ENCODE measurements at places on chromosomes 5 and 9. TPM values are rescaled to one million over a fixed set of nuclear protein-coding genes. Genes with fewer than 3 reads are reported as not detected.

GRCh38 chr5:79857714-79858409, 133.2 kb downstream of the MTX3 start:
- peak; percentile 89 for DNase-seq

DNA sequence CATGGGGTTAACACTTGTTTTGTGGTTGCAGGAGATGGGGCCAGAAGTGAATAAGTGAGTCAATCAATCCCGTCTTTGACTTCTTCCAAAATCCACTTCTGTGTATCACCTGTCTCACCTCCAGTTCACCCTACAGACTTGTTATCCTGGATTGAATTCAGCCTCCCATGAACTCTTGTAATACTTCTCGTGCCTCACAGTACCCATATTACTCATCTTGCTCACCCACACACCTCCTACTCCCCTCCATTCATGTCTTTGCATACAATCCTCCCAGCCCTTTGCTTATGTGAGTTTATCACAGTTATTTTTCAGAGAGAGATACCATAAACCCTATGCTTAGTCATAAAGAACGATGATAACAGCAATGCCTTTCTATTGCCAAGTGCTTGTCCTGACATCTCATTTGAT, 52.9 kb upstream of the PAPPA start:
- no peak for DNase-seq

DNA sequence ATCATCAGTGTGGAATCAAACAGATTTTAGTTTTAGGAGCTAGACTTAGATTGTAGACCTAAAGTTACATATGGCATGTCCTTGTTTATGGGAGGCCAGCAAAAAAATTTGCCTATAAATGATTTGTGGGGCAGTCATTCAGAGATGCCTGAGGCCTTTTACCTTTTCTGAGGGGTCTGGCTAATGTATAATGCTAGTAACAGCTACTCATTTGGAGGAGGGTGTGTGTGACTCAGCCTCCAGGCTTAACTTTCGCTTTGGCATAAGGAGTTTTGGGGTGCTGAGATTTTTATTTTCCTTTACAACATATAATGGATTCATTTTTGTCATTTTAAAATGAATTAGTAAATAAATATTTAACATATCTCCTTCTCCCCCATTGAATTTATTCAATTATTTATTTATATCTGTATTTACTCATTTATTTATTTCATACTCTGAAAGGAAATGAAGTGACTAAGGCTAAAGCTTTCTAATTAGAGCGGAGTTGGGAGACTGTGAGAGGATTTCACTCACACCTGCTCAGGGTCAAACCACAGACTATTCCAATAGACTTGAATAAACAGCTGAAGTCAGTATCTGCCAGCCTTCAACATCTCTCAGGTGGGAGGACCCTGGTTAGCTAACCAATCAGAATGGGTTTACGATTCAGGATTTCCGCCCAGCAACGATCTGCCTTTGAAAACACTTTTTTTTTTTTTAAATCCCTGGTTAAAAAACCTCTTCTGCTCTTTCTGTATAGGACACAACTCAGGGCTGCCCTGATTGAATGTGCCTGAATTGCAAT, 487.5 kb upstream of the SGCD start:
- peak; percentile 43 for DNase-seq

DNA sequence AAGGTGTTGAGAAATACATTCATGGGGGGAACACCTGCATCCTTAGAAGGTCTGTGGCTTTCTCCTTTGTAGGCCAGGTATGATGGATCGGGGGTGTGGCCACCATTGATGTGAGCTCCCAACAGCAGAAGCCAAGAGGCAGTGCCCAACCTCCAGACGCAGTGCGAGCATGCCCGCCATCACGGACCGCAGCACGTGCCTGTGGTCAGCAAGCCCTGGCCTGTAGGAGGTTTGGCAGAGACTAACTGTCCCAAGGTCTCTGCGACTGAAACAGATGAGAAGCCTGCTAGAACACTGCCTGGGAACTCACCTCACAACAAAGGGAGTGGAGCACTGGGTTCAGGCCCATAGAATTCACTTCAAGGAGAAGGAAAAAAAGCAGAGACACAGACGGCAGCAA, 31.9 kb upstream of the ZNF354A start:
- no peak for DNase-seq

- no peak for DNase-seq
Observed at GRCh38 chr5:53302529-53302928, 177.9 kb upstream of the FST start.

DNA sequence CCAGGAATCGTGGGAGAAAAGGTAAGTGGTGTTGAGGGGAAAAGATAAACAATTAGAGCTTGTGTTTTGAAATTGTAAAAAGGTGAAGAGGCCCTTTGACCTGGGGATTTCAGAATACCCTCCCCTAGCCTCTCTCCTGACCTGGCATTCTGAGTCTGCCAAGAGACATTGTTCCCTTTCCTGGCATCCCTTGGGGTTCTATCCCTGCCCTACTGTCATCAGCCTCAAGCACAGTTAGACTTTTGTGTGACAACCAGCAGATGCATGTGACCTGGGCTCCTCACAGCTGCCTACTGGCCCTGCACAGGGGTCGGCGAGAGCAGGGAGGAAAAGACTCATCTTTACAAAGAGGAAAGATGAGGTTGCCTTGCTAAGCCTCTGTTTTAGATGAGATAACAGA, 72.2 kb upstream of the ORM1 start:
- DNase-seq, result no peak

TRMO gene
- total RNA-seq, result 15.2 TPM
